Renal pelvis (tissue), 12 donors: ENCODE measurements at places on chromosomes 11 and 22. TPM values are rescaled to one million over a fixed set of nuclear protein-coding genes. Genes with fewer than 3 reads are reported as not detected.

The TRIM49 gene
- not detected for polyA plus RNA-seq

GRCh38 chr11:18371279-18371678 lies 23.1 kb upstream of the LDHA start:
- no peak for DNase-seq

DNA sequence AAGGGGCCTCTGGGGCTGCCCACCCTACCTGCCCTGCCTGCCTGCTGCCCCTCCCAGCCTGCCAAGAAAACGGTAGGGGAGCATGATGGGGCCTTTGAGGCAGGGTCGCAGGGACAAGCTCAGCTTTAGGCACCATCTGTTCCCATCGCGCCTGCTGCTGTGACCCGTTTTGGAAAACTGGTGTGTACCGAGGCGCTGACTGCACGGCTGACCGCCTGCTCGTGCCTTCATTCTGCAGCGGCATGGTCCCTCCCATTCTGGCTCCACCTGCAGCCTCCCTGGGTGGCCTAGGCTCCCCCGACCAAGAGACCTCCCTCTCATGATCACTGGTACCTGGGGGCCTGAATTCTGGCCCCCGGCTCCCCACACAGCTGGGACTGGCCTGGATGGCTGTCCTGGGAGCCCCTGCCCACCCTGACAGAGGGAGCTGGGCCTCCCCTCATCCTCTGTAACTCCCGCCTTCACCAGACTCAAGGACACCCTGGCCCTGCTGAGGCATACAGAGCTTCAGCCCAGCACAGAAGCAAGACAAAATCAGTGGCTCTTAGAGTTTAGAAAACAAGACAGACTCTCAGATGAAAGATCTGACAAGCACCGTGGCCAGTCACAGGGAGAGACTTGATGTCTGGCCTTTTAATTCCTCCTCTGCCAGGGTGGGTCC lies 6.5 kb upstream of the MYRF start:
- no peak for DNase-seq

The KCTD14 gene
- 11.4 TPM for polyA plus RNA-seq

GRCh38 chr11:18108254-18108653 lies 2.4 kb upstream of the SAAL1 start:
- DNase-seq: no peak

- DNase-seq: no peak
Measured at GRCh38 chr22:27454807-27455450, 346.6 kb downstream of the MN1 start.

GRCh38 chr11:69014084-69014851 lies 1.2 kb upstream of the MRGPRF start:
- peak; percentile 76 for DNase-seq

DNA sequence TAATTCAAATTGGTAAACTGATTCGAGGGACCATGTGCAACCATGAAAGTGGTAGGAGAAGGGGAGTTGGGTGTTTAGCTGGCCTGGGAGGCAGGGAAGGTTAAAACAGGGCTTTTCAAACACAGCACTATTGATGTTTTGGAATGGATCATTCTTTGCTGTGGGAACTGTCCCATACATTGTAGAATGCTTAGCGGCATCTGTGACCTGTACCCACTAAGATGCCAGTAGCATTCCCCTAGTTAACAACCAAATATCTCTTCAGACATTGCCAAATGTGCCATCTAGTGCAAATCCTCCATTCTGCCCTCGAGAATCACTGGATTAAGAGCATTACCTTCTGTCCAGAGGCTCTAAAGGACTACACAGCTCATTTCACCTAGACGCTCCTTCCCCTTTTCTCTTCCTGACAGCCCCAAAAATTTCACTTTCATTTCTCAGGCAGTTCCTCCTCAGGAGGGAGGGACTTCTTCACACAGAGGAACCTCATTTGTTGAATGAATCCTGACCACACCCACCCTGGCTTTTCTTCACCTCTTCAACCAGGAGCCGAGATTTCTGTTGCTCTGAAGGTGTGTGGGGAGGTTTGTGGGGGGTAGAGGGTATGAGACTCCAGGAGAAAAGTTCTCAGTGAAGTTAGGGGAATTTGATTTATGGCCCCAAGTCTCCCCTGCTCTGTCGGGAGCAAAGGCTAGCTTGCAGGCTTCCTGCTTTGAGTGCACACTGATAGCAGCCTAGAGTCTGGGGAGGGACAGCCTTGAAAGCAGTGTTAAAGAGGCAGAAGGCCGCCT lies at the start of gene TRIM34:
Gene TRIM34, plus strand, starts transcription at position 513 of the 791 bp plus-strand sequence. CDS start 7,331 bp downstream, outside the sequence.
- peak; percentile 35 for DNase-seq

- DNase-seq: no peak
Measured at GRCh38 chr11:110186867-110187266, 93.7 kb downstream of the ZC3H12C start.

DNA sequence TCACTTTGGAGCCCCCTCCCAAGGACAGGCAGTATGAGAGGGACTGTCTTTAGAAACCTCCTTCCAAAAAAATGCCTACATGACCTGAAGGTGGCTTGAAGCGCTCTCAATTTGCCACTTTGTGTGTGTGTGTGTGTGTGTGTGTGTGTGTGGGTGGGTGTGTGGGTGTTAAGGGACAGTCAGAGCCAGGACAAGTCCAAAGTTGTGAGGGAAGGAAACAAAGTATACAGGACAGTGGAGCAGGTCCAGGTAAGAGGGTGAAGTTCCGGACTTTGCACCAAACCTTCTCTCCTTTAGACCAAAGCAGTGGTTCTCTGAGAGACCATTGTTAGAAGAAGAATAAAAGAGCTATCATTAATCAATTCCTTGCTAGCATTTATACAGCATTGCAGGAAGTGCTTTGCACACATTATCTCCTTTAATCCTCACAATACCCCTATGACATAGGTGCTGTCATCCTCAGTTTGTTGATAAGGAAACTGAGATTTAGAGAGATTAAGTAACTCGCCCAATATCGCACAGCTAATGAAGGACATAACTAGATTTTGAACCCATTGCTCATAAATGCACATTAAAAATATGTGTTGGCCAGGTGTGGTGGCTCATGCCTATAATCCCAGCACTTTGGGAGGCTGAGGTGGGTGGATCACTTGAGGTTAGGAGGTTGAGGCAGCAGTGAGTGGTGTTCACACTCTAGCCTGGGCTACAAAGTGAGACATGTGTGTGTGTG lies 12.4 kb upstream of the SLC5A1 start:
- no peak for DNase-seq

DNA sequence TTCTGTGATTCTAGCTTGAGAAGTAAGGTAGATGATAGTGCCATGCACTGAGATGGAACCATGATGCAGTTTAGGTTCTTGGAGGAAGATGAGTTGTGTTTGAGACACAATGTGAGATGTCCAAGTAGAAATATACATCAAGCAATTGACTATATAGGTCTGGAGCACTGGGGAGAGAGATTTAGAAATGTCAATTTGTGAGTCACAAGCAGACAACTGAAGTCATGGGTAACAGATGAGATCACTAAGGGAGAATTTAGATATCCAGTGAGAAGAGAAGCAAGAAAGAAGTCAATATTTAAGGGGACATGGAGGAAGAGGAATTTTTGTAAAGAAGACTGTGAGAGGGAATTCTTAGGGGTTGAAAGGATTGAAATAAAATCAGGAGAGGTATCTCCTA lies 65.1 kb upstream of the RRAS2 start:
- DNase-seq: no peak

DNA sequence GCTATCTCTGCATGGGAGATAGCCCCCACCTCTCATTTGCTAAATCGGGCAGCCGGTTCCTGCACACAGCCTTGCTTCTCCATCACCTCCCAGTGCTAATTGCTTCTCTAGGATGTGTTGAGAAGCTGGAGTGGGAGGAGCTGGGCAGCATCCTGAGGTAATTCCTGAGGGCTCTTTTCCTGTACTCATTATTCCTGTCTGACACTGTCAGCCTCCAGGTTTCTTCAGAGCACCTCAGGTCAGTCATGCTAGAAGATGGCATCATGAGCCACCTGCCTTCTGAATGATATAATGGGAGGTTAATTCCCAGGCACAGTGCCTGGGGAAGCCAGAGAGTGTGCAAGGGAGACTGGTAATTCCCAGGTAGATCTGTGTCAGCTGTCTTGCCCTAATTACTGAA lies 133.0 kb downstream of the RAB38 start:
- no peak for DNase-seq
